ENCODE measurements at places on chromosomes 7 and 10.

- DNase-seq: no peak
Measured at GRCh38 chr10:80163741-80164341, 31.3 kb downstream of the PLAC9 start.

- no peak for DNase-seq
Measured at GRCh38 chr7:136293272-136293671, 316.1 kb upstream of the MTPN start.

GRCh38 chr7:100781255-100781654 is 46.1 kb downstream of the EPHB4 start:
- no peak for DNase-seq

DNA sequence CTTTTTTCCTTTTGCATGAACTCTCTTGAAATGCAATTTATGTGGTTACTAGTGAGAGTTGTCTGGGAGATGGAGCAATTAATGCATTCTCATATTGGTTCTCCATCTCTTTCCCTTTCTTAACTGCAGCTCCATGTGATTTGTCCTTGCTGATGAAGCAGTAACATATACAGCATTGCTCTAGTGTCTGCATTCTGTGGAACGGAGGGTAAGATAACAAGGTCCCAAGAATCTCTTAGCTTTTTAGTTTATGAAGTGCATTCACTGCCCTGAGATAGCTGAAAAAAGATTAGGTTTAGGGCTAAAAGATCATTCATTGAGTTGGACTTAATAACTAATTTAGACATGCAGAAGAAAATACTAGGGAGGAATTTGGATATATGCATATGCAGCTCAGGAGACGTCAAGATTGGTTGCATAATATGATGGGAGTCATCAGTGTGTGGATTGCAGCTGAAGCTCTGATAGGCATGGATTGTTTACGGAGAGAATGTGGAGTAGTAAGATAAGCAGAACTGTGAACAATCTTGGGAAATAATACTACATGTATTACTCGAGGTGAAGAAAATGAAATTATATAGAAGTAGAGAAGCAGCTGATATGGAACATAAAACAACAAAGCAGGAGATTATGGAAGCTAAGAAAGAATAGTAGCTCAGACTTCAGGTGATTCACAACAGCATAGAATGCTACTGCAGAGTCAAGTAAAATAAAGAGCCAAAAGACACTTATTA is 404.7 kb downstream of the ARL4A start:
- no peak for DNase-seq

DNA sequence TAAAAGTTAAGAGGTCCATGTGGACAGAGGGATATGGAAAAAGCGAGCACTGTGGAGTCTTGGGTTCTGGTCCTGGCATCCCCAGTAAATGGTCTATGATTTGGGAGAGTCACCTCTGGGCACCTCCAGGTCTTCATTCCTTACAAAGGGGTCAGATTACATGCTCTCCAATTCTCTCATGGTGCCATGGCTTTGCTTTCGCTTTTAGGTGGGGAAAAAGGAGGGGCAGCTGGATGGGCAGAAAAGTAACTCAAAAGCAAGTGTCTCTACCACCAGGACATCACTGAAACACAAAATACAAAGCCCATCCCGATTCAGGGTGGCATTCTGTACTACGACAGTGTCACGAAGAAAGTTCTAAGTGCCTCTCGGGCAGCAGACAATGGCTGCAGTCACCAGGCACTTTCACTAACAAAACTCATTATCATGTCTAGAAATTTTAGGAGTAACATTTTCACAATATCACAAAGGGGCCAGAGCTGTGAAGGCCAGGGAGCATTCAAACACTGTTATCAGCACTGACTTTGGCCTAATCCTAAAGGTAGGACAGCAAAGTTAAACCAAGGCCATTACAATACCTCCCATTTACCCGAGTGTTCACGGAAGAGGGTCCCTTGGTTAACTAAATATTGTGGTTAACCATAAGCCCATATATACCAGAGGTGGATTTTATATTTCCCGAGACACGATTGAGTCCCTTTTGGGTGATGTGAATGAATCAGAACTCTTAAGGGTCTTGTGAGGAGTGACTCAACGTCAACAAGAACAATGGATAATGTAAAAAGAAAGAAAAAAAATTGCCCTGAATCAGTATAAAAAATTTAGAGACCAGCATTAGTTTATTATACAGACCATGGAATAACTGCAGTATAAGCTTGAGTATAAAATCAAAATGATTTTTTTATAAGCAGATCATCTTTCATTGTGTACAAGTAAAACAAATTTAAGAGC is 2.5 kb downstream of the PSAP start:
- no peak for DNase-seq

- DNase-seq: no peak
Measured at GRCh38 chr10:85864868-85865526, 501.6 kb downstream of the GRID1 start.

GRCh38 chr7:43658718-43659548 is 70.4 kb downstream of the COA1 start:
- no peak for DNase-seq

GRCh38 chr10:88249450-88249849 is 333.7 kb downstream of the RNLS start:
- DNase-seq: no peak

- DNase-seq: no peak
Measured at GRCh38 chr7:143381427-143382125, 431 bp downstream of the ZYX start.

DNA sequence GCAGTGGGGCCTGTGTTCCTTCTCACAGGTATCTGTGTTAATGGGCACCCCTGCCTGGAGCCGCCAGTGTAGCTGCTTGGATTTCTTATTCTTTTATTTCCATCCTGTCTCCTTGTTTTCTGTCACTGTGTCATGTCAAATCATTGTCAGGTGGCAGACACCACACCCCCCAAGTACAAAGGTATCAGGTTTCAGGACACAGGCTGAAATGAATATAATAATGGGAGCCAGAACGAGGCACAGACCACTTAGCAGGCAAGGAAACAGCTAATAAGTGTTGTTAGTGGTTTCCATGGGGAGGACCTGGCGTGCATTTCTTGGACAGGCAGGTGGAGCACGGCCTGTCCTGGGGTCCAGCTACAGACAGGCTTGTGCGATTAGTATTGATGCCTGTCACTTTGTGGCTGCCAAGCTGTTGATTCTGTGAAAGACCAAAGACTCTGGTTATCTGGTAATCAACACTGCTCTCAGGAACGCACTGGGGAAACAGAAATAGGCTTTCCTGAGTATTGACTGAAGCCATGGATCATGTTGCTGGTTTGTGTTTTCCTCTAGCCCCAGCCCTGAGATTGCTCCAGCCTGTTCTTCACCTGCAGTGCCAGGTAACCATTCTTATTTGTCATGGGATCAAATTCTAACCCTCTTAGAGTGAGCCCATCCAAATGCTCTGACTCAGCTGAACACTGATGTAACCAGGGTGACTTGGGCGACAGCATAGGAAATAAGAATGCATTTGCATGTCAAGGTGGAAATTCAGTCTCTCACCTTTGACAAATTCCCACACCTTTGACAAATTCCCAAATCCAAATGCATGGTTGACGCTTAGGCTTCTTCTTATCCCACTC is 1002.0 kb downstream of the LRMDA start:
- DNase-seq: peak; percentile 84

DNA sequence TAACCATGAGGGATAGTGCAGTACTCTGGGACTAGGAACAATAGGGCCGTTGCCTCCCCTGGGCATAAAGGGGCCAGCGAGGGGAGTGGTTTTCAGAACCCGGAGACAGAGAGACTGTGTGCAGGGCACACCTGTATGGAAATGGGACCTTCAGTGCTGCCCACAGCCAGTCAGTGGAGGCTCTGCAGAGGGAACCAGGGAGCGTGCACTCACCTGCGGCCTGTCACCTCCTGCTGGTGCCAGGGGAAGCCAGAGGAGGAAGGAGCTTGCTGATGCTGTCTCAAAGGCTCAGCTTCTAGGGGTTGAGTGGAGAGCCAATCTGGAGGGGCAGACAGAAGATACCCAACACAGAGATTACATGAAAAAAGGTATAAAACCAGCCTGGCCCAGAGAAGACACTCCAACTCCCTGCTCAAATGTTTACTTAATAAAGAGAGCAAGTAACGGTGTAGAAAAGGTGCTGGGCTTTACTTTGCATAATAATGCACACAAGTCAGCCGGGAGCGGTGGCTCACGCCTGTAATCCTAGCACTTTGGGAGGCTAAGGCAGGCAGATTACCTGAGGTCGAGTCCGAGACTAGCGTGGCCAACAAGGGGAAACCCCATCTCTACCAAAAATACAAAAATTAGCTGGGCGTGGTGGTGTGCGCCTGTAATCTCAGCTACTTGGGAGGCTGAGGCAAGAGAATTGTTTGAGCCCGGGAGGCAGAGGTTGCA is 35.5 kb upstream of the WAPL start:
- peak; percentile 83 for DNase-seq

DNA sequence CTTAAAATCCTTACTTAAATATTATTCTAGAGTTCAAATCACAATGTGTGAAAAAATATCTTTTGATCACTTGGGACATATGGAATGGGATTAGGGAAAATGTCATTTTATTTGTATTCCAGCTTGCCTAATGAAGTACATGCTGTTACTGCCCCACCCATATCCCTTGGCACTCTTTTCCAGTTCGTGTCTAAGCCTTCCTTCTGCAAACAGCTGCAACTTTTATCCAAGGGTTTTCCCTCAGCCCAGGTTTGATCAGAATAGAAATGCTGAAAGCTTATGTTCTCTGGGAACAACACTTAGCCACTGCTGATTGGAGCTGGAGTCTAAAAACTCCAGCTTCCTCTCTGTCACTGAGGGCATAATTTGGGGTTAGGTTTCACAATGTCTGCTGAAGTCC is 214.1 kb upstream of the FAM3C start:
- DNase-seq: no peak

GRCh38 chr7:20235288-20235687 is 18.1 kb upstream of the MACC1 start:
- no peak for DNase-seq

GRCh38 chr7:135645296-135645904 is 16.9 kb upstream of the STMP1 start:
- no peak for DNase-seq

- DNase-seq: no peak
Measured at GRCh38 chr10:127798111-127798510, 61.1 kb downstream of the FOXI2 start.

GRCh38 chr7:100493476-100494264 is 9.9 kb downstream of the NYAP1 start:
- DNase-seq: no peak

- no peak for DNase-seq
Measured at GRCh38 chr7:130419658-130420057, 21.2 kb downstream of the CEP41 start.

- no peak for DNase-seq
Measured at GRCh38 chr7:7959979-7960670, 8.5 kb upstream of the GLCCI1 start.

DNA sequence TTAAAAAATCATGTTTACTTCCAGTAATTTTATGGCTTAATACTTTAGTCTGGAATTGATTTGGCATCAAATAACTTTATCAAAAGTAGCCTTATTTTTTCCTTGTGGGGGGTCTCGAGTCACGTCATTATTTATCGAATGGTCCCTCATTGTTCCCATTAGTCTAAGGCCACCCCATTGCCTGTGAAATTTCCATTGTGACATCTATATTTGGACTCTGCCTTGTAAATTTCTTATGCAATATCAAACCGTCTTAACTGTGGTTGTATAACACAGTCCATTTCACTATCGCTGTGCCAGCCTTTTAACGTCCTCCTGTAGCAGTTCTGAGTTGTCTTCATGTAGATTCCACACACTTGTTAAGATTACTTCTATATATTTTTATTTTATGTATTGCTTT is 103.9 kb upstream of the RET start:
- no peak for DNase-seq

DNA sequence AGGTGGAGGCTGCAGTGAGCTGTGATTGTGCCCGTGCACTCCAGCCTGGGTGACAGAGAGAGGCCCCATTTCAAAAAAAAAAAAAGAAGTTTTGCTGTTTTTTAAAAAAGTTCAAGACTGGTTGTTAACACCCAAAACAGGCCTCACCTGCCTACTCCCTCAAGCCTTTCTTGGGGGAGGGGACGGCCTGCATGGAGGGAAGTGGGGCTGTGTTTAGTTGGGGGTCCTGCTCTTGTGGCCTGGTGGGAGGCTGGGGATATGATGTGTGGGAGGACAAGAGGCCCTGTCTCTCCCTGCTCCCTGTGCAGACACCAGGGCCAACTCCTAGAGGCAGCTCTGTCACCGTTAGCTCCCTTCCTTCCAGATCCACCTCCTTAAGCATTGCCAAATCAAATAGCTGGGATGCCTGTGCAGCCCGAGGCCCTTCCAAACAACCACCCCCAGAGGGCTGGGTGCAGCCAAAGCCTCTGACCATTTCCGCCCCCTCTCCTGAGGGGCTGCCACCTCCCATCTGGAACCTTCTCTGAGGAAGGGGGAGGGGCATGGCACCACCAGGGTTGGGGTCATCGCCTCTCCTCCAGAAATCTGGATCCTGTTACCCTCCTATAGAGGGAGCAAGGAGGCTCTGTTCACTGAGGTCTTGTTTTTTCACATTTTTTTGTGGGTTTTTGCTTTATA is 32.9 kb upstream of the ANKRD2 start:
- DNase-seq: no peak

DNA sequence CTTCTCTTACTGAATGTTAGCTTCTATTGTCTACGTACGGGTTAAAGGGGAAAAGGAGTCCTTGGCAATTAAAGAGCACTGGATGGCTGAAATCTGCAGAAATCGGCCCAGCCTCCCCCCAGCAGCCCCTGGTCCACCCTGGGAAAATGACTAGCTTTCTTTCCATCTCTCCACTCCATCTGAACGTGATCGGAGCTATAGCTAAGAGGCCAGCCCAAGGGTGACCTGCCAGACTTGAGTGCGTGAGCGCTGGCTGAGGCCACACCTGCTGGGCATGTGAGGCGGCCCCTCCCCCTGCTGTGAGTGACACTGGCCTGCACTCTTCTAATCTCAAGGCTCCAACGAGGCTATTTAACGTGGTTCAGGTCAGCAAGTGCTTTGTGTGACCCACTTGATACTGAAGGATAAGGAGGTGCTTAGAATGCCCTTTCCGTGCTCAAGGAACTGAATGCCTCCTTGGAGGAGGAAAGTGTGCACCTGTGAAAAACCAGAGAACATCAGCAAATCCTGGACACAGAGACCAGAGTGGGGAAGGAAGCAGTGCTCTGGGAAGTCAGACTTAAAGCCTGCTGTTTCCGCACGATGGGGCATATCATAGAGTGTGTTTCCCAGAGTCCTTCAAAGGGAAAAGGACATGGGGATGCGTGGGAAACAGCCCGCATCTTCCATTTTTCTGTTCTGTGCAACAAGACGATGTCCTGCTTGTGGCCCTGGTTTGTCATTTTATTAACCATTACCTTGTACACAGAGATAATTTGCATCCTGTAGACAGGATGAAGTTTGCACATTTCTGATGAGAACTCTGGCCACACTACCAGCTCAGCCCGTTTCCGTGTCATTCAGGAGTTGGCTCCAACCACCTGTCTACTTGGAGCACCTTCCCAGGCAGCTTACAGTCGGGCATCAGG is 12.5 kb upstream of the MNX1 start:
- peak; percentile 85 for DNase-seq

- DNase-seq: no peak
Measured at GRCh38 chr10:35950226-35950625, 308.1 kb upstream of the FZD8 start.

Data from NCI-H510A (cell line).